Left hindlimb (tissue), 1 donor: ENCODE measurements at places on chromosomes 4 and X.

GRCh38 chr4:119693126-119693525 is 64.5 kb upstream of the PDE5A start:
- no peak for DNase-seq

- no peak for DNase-seq
Measured at GRCh38 chr4:79650217-79650616, 242.2 kb upstream of the GK2 start.

DNA sequence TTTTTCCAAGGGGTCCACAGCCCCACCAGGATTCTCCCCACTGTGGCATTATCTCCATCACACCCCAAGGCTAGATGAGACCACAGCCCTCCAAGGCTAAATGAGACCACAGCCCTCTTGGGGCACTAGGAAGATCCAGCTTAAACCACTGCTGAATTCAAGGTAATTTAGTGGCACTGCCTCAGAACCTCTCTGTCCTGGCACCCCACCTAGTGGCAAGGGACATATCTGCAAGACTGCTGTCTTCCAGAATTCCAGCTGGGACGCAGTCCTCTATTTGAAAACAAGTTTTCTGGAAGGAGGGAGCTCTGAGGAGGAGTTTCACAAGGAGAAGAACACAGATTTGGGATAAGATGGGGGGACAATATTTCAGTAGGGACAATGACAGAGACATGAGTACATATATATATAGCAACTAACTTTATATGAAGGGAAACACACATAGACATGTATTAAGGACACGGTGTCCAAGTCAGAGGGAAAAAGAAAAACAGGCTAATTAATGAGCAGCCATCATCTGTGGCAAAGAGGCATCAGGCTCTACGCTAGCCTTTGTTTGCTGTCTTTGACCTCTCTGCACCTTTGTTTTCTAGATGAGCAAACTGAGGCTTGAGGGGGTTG is 9.3 kb downstream of the CETN2 start:
- no peak for DNase-seq

GRCh38 chrX:11591723-11592346 is 73.9 kb downstream of the ARHGAP6 start:
- DNase-seq: no peak

- no peak for DNase-seq
Measured at GRCh38 chr4:102869569-102870197, 891 bp downstream of the CISD2 start.

- no peak for DNase-seq
Measured at GRCh38 chr4:155367608-155368007, 9.2 kb downstream of the MAP9 start.

GRCh38 chr4:144739511-144740033 is 93.6 kb downstream of the HHIP start:
- no peak for DNase-seq

- DNase-seq: no peak
Measured at GRCh38 chr4:15031197-15031596, 28.9 kb downstream of the CPEB2 start.

- DNase-seq: no peak
Measured at GRCh38 chr4:186102931-186103330, 1.6 kb upstream of the FAM149A start.

GRCh38 chrX:134146493-134146892 is 90.5 kb upstream of the CCDC160 start:
- no peak for DNase-seq

- no peak for DNase-seq
Measured at GRCh38 chr4:43757147-43757546, 691.5 kb downstream of the KCTD8 start.

- DNase-seq: no peak
Measured at GRCh38 chrX:15786915-15787314, 3.4 kb upstream of the ZRSR2 start.

DNA sequence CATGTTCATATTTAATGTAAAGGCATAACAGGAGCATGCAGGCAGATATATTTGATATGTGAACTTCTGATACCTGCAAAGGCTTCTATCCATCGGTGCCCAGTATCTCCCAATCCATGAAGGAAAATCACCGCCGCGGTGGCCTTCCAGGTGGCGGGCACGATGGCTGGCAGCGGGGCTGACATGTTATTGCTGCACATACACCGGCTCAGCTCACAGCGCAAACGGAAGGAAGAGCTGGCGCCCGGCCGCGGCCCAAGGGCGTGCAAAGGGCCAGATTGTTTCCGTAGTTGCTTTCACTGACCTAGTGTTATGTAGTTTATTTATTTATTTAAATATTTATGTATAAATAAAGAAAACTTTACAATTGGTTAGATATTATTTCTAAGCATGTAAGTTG is 322.7 kb upstream of the PITX2 start:
- no peak for DNase-seq

DNA sequence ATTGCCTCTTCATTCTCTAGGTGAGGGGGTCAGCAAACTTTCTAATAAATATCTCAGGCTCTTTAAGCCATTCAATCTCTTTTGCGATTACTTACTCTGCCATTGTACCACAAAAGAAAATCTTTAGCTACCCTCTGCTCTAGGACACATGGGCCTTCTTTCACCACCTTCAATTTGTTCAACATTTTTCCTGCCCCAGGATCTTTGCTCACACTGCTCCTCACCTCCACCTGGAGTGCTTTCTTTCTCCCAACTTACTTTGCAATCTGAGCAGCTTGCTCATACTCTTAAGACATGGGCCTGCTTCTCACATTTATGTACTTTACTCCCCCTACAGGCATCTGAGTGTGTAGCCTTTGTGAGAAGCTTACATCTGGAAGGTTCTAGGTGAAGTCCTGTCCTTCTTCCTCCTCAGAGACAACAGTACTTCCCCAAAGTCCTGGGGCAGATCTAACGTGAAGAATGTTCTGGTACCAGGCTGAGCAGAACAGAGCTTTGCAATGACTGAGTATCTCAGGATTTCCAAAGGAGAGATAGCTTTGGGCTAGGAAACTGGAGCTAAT is 55.0 kb upstream of the PRDM5 start:
- no peak for DNase-seq

GRCh38 chr4:25112366-25112994 is 47.8 kb downstream of the SEPSECS start:
- DNase-seq: no peak

GRCh38 chr4:11489453-11490083 is 60.9 kb upstream of the HS3ST1 start:
- no peak for DNase-seq

GRCh38 chr4:59904331-59904730 is 1295.8 kb upstream of the ADGRL3 start:
- DNase-seq: no peak

DNA sequence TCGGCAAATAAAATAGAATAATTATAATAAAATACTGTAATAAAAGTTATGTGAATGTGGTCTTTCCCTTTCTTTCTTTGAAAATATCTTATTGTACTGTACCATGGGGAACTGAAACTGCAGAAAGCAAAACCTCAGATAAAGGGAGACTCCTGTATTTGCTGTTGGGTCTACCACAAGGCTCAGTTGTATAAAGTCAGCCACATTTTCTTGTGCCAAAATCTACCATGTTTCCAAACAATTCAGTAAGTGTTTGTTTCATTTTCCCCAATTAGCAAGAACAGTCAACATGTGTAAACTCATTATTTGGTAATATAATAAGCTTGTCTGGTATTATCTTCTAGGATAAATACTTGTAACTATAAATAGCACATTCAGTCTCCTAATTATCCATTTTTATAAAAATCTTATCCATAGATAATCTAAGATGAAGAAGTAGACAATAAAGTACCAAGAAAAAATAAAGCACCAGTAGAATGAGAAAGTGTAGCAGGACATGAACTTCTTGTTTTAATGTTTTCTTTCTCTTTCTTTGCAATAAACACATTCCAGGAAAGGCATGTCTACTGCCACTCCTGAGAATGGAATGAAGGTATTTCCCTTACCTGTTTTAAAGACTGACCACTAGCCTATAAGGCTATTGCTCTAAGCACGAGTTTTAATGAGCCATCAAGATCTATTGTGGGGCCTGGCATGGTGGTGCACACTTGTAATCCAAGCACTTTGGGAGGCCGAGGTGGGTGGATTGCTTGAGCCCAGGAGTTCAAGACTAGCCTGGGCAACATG is 15.0 kb upstream of the OTUD4 start:
- no peak for DNase-seq

GRCh38 chr4:9925750-9926439 is 95.4 kb downstream of the SLC2A9 start:
- DNase-seq: no peak

GRCh38 chr4:8600686-8601085 is 8.1 kb downstream of the CPZ start:
- no peak for DNase-seq

DNA sequence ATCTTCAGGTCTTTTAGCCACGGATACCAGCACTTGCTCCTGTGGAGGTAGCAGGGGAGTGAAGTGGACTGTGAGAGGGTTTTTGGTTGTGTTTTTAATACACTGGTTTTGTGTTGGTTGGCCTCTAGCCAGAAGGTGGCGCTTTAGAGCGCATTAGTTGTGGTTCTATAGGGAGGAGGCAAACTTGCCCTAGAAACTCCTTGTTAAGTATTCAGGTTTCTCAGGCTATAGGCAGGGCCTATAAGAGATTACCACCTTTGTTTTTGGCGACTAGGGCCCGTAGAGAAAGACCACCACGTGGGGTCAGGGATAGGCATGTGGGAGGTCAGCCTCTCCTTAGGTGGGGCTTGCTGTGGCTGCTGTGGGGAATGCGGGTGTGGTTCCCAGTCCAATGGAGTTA is 221.6 kb upstream of the SPANXN4 start:
- no peak for DNase-seq

DNA sequence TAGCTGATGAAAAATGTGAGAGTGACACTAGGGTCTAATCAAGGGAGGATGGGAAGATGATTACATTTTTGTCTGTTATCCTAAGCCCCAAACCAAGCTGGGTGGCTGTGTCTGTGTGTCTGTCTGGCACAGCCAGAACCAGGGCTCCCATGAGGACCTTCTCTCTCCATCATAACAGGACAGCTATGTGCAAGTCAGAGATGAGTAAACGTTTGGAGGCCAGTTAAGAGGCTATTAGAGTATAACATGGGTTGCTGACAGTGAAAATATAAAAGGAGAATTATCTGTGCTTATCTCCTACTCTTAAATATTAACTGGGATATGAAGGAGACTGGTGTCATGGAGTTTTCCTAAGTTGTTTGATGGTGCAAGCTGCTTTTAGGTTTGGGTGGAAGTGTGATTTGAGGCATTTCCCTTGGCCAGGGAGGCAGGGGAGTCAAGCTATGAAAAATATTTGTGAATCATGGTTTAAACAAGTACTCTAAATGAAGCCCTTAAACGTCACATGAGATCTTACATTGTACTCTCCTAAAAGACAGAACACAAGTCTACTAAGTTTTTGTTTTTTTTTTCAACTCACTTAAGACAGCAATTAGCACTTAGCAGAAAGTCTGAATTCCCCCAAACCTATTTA is 156.2 kb downstream of the ENOX2 start:
- DNase-seq: no peak

DNA sequence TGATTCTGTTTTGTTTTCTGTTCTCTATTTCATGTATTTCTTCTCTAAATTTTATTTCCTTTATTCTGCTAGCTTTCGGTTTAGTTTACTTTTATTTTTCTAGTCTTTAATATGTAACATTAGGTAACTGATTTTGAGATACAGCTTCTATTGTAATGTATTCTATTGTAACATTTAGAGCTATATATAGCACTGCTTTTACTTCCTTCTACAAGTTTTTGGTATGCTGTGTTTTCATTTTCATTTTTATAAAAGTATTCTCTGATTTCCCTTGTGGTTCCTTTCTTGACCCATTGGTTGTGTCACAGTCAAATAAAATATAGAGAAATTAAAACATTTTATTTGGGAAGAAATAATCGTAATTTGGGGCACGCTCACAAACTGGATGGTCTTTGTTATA is 13.9 kb upstream of the CT47A1 start:
- DNase-seq: no peak

- no peak for DNase-seq
Measured at GRCh38 chr4:186069729-186070128, 773 bp downstream of the TLR3 start.

DNA sequence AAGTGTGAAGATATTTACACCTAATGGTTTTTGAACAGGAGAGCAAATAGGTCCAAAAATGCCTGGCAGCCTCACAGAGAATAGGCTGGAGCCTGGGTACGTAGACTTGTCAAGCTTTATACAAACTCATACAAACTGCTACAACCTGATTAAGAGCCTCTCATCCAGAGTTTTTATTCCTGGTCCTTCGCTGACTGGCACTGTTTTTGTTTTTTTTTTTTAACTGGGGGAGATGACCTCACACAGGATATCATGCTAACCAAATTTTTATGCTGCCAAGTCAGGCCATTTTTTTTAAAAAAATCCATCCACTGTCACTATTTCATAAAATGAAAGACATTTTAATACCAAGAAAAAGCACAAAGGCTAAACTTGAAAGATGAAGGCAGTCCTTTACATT is 1.9 kb downstream of the FAM114A1 start:
- DNase-seq: no peak
